A549 treated with DMSO at 1 μM for 4 hours (cell line): ENCODE measurements at places on chromosomes 11 and 22. TPM values are rescaled to one million over a fixed set of nuclear protein-coding genes. Genes with fewer than 3 reads are reported as not detected.

The HYOU1 gene
- 46.0 to 54.7 TPM (median 51.4 TPM) in 5 replicates for total RNA-seq

The SGSM1 gene
- total RNA-seq = 0.21 to 0.95 TPM (median 0.32 TPM) in 5 replicates

The SYTL2 gene
- 16.5 to 28.2 TPM (median 16.7 TPM) in 5 replicates for total RNA-seq

The IL10RA gene
- total RNA-seq = 0.07 to 0.34 TPM (median 0.18 TPM) in 4 of 5 replicates, not detected in the other

The TIMP3 gene
- 1.8 to 2.9 TPM (median 2.1 TPM) in 5 replicates for total RNA-seq

The VSTM5 gene
- 0.07 TPM in 1 of 5 replicates, not detected in the others for total RNA-seq

The SLC7A4 gene
- total RNA-seq = not detected in 5 replicates

The OR51B5 gene
- not detected in 5 replicates for total RNA-seq

The FAM181B gene
- 0.02 to 0.05 TPM (median 0.04 TPM) in 4 of 5 replicates, not detected in the other for total RNA-seq

The GGT5 gene
- total RNA-seq = 1.1 to 2.7 TPM (median 1.8 TPM) in 5 replicates

The ZNF215 gene
- total RNA-seq = 1.0 to 1.5 TPM (median 1.3 TPM) in 5 replicates

The DCHS1 gene
- 0.11 to 0.16 TPM (median 0.14 TPM) in 5 replicates for total RNA-seq

The C11orf97 gene
- not detected in 5 replicates for total RNA-seq

The LRRN4CL gene
- total RNA-seq = 0.03 to 0.15 TPM (median 0.12 TPM) in 3 of 5 replicates, not detected in the others

The RAPSN gene
- 0.10 to 0.35 TPM (median 0.21 TPM) in 5 replicates for total RNA-seq

The SEPTIN3 gene
- 1.2 to 1.7 TPM (median 1.3 TPM) in 5 replicates for total RNA-seq

The CCDC157 gene
- total RNA-seq = 2.9 to 3.2 TPM (median 2.9 TPM) in 5 replicates

The DENND6B gene
- total RNA-seq = 1.9 to 3.2 TPM (median 3.0 TPM) in 5 replicates

The SLC5A1 gene
- total RNA-seq = 0.04 to 0.08 TPM in 2 of 5 replicates, not detected in the others

The ZBTB16 gene
- total RNA-seq = not detected in 5 replicates

The NUDT8 gene
- total RNA-seq = 8.7 to 14.8 TPM (median 11.6 TPM) in 5 replicates

The SF3A1 gene
- 45.2 to 72.3 TPM (median 62.8 TPM) in 5 replicates for total RNA-seq

The TRIM22 gene
- 0.42 to 1.0 TPM (median 0.66 TPM) in 5 replicates for total RNA-seq

The NDUFC2 gene
- 242 to 295 TPM (median 243 TPM) in 5 replicates for total RNA-seq

The CALCB gene
- total RNA-seq = not detected in 5 replicates

The OR8D1 gene
- not detected in 5 replicates for total RNA-seq

The KLHDC7B gene
- total RNA-seq = 0.02 to 0.05 TPM (median 0.05 TPM) in 3 of 5 replicates, not detected in the others

The C22orf42 gene
- not detected in 5 replicates for total RNA-seq

The ST14 gene
- 0.06 to 0.25 TPM (median 0.09 TPM) in 5 replicates for total RNA-seq

The MAPK11 gene
- total RNA-seq = 4.8 to 7.2 TPM (median 6.6 TPM) in 5 replicates

The MYBPC3 gene
- 0.05 to 0.10 TPM (median 0.07 TPM) in 5 replicates for total RNA-seq

The LRRC55 gene
- 0.02 TPM in 1 of 5 replicates, not detected in the others for total RNA-seq

The NUP98 gene
- 63.1 to 75.4 TPM (median 72.6 TPM) in 5 replicates for total RNA-seq

The CHADL gene
- total RNA-seq = 0.05 TPM in 1 of 5 replicates, not detected in the others

The PAX6 gene
- 1.1 to 2.0 TPM (median 1.6 TPM) in 5 replicates for total RNA-seq

The SYCE3 gene
- 0.30 to 0.80 TPM (median 0.40 TPM) in 4 of 5 replicates, not detected in the other for total RNA-seq

The NFAM1 gene
- total RNA-seq = not detected in 5 replicates

The THY1 gene
- 10.4 to 20.1 TPM (median 12.8 TPM) in 5 replicates for total RNA-seq

The SORL1 gene
- 1.5 to 2.1 TPM (median 2.0 TPM) in 5 replicates for total RNA-seq
